ENCODE measurements at places on chromosomes 7 and 10.

- DNase-seq: no peak
These were observed 47.9 kb upstream of the CCDC6 start for GRCh38 chr10:59954296-59954695.

- DNase-seq: no peak
These were observed 936.6 kb downstream of the NRG3 start for GRCh38 chr10:82811621-82812020.

GRCh38 chr7:47295606-47296005 lies 286.3 kb downstream of the TNS3 start:
- DNase-seq: no peak

DNA sequence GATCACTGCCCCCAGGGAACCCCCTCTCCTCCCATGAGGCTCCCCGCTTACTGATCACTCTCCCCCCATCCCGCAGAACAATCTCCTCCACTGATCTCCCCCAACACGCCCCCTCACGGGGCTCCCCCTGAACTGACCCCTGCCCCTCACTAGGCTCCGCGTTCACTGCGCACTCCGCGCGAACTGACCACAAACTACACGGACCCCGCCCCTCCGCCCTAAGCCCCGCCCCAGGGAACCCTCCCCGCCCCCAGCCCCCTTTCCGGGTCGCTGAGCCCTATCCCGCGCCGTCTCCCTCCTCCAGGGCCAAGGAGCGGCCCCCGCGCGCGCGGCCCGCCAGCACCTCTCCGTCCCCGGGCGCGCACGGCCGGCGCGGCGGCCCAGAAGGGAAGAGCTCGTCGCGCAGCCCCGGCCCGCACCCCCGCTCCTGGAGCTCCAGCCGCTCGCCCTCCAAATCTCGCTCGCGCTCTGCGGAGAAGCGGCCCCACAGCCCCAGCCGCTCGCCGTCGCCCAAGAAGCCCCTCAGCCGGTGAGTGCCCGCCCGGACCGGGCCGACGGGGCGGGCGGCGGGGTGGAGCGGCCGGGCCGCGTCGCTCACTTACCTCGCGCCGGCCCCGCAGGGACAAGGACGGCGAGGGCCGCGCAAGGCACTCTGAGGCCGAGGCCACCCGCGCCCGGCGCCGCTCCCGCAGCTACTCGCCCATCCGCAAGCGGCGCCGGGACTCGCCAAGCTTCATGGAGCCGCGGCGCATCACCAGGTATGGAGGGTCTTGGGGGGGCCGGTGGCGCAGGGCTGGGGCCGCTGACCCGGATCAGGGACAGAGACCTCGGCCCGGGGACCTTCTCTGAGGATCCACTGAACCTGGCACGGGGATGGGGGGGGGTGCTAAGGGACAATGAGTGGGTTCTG lies 19.9 kb upstream of the HSPB1 start:
- DNase-seq: no peak

- DNase-seq: no peak
These were observed 26.8 kb downstream of the WNT2 start for GRCh38 chr7:117296066-117296465.

DNA sequence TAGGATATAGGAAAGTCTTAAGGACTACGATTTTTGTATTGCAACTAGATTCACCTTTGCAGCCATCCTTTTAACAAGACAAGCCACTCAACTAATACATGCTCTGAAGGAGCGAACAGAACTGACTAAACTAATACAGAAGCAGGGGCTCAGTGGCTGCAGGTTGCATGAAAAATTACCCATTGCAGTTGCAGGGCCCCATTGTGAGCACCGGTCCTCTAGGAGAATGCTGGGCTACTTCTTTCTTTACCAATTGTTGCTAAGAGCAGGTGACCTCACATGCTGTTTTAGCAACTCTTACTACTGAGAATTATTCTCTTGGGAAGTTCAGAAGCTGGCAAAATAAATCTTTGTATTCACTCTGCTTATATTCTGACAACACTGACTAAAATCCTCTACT lies 64.0 kb upstream of the ANKRD1 start:
- no peak for DNase-seq

DNA sequence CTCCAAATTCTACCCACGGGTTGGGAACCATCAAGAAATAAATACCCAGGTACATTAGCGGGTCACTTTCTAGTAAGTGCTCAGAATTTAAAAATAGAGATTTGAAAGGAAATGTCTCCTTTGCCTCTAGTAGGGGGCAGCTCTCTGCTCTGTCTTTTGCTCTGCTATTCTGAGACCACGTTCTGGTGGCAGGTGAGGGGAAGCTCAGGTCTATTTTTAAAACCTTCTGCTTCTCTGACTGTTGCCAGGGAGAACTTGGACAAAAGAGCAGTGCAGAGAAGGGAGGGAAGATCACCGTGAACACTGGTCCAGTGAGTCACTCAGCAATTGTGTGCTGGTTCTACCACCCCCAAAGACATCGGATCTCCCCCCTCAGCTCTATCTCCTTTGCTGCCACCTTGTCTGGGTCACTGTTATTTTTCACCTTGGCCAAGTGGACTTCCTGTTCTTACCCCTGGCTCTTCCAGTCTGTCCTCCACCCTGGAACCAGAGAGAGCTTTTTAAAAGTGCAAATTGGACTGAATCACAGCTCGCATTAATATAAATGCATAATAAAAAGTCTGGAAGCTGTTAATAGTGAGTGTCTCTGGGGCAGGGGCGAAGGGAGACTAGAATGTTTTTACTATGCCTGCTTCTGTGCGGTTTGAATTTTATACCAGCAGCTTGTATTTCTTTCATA lies 72.4 kb upstream of the LOXL4 start:
- no peak for DNase-seq

DNA sequence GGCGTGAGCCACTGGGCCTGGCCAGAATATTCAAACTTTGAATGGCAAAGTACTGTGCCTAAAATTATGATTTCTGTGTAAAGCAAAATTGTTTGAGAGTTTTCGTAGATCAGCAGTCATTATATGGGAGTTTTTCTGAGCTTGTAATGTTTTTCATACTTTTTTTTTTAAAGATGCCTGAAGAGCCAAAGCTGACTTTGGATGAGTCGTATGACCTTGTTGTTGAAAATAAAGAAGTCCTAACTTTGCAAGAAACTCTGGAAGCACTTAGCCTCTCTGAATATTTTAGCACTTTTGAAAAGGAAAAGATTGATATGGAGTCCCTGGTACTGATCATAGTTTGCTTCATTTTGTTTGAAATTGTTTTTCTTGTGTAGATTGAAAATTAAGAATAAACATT lies 26.7 kb downstream of the SEC23IP start:
- DNase-seq: no peak

GRCh38 chr7:587767-588166 lies 68.1 kb upstream of the PDGFA start:
- no peak for DNase-seq

- DNase-seq: no peak
These were observed 202.6 kb upstream of the FOXK1 start for GRCh38 chr7:4479367-4480039.

- no peak for DNase-seq
These were observed 8.5 kb downstream of the LRRC18 start for GRCh38 chr10:48931188-48931587.

DNA sequence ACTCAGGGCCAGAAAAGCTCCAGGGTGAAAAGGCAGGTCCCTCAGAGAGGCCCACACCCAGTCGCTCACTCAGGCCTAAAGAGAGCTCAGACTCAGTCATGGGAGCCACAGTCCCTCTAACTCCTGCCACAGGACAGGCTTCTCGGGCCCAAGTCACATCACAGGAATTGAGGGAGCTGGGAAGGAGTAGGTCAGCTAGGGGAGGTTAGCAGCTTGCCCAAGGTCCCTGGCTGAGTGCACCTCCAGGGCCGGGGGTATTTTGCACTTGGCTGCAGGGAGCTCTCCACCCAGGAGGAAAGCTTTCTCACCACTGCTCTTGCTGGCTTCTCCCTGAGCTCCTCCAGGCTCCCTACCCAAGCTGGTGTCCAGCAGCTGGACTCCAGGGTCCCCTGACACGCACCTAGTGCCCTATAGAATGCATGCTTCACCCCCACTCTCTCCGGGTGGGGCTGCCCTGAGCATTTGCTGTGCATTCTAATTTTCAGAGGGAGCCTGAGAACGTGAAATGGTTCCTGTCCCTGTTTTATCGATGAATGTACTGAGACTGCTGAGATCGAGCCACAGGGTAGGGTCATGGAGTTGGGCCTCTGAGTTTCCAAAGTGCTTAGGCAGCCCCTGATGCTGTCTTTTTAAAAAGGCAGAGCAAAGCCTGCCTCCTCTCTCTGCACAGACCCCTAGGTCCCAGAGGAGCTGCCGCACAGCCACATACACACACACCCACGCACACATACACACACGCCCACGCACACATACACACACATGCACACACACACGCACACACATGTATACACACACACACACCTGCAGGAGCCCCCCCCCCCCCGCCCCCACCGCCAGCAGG lies 37.9 kb upstream of the RET start:
- no peak for DNase-seq

- DNase-seq: no peak
These were observed 85.7 kb upstream of the GPR26 start for GRCh38 chr10:123580426-123580825.

- no peak for DNase-seq
These were observed 39.1 kb upstream of the PARD3 start for GRCh38 chr10:34854147-34854601.

GRCh38 chr7:122067077-122067476 lies 77.0 kb downstream of the AASS start:
- no peak for DNase-seq

- DNase-seq: no peak
These were observed 22.1 kb downstream of the ACSL5 start for GRCh38 chr10:112395809-112396530.

DNA sequence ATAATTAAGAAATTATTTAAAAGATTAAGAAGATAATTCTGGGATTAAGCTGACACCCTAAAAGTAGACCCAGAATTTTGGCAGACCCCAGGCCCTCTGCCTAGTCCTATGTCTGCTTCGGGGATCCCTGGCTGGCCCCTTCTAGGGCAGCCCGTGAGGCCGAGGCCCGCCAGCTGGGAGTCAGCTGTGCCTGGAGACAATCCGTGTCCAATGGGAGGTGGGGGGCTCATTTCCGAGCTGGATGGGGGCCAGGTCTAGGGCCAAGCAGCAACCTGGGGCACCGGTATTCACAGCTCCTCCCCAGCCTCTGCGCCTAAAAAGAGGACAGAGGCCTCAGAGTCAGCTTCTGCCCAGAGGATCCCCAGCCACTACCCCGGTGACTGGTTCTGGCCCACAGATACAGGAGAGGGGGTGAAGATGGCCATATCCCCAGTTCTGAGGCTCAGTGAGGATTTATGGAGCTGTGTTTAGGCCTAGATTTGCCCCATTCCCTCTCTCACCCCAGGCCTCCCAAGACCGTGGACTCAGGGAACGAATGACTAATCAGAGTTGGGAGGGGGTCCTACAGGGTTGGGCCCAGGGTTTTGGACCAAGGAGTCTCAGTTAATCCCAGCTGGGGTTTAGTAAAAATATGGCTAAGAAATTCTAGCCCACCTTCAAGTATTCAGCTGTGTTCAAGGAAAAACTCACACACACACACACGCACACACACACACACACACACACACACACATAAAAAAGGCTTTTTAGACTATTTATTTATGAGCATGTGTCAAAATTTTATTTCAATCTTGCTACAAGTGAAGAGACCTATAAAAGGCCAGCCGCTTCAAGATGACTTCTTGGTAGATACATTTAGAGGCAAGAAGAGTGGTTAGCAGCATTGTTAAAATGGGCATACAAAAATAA lies 37.4 kb upstream of the LBX1 start:
- DNase-seq: no peak

DNA sequence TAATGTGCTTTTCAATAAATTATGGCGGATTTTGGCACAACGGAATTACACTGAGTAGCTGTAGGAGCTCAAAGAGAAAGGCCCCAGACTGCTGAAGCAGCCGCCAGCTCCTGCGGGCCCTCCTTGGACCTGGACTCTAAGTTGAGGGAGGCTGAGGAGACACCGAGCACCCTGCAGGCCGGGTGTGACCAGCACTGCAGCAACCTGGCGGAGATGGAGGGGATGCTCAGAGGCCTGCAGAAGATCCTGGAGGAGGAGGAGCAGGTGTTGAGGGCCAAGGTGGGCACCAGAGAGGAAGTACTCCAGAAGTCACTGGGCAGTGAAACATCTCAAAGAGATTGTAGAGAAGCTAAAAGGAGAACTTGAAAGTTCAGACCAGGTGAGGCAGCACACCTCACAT lies 33.0 kb upstream of the POM121L12 start:
- no peak for DNase-seq

DNA sequence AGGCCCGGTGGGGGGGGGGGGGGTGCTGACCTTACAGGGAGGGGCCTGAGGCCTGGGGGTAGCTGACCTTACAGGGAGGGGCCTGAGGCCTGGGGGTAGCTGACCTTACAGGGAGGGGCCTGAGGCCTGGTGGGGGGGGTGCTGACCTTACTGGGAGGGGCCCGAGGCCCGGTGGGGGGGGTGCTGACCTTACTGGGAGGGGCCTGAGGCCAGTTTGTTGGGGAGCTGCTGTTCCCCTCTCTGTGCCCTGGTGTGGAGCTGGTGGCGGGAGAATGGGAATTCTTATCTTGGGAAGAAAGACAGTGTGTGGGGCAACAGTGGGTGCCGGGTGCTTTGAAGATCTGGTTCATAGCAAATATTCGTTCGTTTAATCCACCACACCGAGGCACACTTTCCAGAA lies 46.6 kb upstream of the CFAP46 start:
- DNase-seq: no peak

- DNase-seq: no peak
These were observed 42.6 kb upstream of the C7orf33 start for GRCh38 chr7:148547951-148548350.

DNA sequence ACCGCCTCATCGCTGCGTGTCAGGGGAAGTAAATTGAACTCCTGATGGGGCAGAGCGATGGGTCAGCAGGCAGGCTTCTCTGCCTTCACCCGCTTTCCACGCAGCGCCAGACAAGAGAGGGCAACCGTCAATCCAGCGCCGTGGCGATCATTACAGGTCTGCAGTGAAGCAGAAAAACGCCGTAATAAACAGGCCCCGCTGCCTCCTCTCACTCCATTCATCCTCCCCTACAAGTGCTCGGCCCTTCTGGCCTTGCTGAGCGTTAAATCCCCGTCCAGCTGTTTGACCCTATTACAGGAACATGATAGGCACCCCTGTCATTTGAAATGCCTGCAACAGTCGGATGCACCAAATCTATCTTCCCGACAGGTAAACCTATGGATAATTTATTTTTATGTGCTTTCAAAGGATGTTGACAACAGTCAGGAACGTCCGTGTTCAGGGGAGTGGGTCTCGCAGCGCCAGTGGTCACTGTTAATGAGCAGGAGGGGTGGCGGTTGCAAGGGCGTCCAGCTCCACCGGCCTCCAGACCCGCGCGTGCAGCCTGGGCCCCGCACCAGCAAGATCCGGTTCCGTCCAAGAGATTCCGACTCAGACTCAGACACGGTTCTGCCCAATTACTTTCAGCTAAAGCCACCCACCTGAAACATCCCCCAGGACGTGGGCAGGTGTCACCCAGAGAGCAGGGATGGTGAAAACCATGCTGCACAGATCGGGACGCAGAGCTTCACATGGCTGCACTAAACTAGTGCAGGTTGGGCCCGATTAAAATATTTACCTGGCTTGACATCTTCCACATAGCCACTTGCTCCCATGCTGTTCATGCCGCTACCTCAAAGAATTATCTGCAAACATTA lies 508.0 kb upstream of the MGMT start:
- no peak for DNase-seq

GRCh38 chr7:30918676-30919075 lies 7.0 kb downstream of the AQP1 start:
- no peak for DNase-seq

GRCh38 chr10:60722623-60723022 lies 55.7 kb upstream of the CDK1 start:
- DNase-seq: no peak

- DNase-seq: no peak
These were observed 311.3 kb upstream of the AOAH start for GRCh38 chr7:37035631-37036030.

- no peak for DNase-seq
These were observed 8.8 kb downstream of the MAFK start for GRCh38 chr7:1539181-1539881.

All from NCI-H2107 (cell line).